ENCODE measurements at places on chromosomes 4 and X.

GRCh38 chrX:23598575-23598974, 68.7 kb upstream of the PRDX4 start:
- no peak for DNase-seq

- no peak for DNase-seq
Measured at GRCh38 chr4:143402776-143403552, 66.3 kb downstream of the GAB1 start.

GRCh38 chr4:28702571-28702970, 1841.9 kb downstream of the STIM2 start:
- DNase-seq, result no peak

DNA sequence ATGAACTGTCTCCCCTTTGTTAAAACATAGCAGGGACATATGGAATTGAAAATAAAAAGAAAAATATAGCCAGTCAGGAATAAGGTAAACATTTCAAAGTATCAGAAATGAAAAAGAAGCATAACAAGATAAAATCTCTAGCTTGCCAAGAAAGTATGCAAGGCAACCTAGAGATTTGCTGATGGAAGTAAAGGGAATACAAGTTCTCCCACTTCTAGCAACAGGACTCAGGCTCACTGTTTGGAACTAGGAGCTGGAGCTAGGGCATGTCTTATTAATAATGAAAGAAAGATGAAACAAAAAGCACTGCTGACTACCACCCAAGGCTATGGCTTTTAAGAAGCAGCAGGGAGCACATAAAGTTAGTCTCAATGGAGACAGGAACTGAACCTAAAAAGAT, 18.2 kb downstream of the ANKRD50 start:
- DNase-seq, result no peak

- DNase-seq, result no peak
Measured at GRCh38 chr4:132564920-132565319, 584.2 kb upstream of the PCDH10 start.

DNA sequence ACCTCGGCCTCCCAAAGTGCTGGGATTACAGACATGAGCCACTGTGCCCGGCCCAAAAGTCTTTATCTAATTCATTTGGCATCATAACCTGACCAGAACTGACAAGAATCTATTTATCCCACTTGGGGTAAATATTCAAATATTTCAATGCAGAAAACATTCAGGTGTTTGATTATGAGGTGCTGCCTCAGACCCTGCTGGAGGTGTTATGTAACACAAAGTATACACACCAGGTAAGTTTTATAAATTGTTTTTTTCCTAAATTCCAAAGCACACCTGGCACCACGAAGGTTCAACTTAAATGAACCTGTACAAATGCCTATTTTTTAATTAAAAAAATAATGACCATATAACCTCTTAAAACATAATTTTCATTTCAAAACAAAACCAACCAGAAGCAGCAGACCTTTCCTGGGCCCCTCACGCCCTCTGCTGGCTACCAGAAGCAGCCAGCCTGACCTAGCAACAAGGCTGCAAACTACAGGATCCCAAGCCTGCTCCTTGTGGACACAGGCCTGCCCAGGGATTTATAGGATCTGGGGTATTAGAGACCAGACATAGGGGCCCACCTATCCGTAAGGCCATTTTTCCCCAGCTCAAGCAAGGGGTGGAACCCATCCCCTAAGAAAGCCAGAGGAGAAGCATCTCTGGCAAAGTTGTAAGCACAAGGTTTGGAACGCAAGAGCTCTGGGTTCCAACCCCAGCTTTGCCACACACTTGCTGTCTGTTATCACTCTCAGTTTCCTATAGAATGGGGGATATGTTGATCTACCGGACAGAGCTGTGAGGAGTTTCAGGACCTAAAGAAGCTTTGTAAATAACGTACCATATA, 11.7 kb downstream of the OTUD5 start:
- DNase-seq, result peak; percentile 4

GRCh38 chr4:190017357-190018200, 9.5 kb downstream of the FRG2 start:
- no peak for DNase-seq

- DNase-seq, result no peak
Measured at GRCh38 chrX:42714981-42715700, 62.8 kb downstream of the PPP1R2C start.

GRCh38 chr4:10504570-10505179, 47.4 kb upstream of the ZNF518B start:
- no peak for DNase-seq

DNA sequence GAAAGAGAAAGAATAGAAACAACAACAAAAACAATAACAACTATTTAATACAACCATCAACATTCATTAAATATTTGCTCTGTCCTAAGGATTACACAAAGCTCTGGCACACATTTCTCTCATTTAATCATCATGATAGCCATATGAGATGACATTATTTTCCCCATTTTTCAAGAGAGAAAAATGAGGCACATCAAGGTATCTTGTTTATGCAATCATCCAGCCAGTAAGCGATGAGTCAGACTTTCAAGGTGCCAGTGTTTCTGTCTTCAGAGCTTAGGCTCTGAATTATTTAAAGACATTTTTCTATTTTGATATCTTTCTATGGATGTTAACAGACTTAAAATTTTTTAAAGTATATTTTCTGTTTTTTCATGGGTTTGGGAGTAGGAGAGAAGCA, 541.8 kb upstream of the SMIM31 start:
- DNase-seq, result no peak

GRCh38 chr4:138951764-138952163, 63.8 kb upstream of the NOCT start:
- DNase-seq, result no peak

- DNase-seq, result no peak
Measured at GRCh38 chr4:47747846-47748494, 89.9 kb downstream of the CORIN start.

DNA sequence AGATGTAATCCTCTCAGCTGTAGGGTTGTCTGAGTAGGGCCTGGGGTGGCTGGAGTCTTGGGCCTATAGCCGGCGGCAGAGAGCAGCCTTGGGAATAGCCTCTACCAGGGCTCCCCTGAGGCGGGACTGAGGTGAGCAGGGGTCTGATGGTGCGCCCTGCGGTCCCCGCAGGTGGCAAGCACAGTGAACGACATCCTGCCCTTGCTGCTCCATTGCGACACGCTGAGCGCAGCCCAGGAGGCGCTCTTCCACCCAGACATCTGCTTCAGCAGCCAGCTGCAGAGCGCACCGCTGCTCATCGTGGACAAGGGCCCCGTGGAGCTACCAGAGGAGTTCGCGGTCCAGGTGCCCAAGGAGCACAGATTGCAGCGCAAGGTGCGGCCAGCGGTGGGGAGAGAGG, 317.0 kb downstream of the ADGRL3 start:
- no peak for DNase-seq

- DNase-seq, result no peak
Measured at GRCh38 chr4:40586034-40586433, 43.6 kb downstream of the RBM47 start.

- DNase-seq, result no peak
Measured at GRCh38 chr4:76558396-76559235, 123.6 kb downstream of the SHROOM3 start.

- no peak for DNase-seq
Measured at GRCh38 chrX:153930011-153930910, 4.2 kb upstream of the ARHGAP4 start.

DNA sequence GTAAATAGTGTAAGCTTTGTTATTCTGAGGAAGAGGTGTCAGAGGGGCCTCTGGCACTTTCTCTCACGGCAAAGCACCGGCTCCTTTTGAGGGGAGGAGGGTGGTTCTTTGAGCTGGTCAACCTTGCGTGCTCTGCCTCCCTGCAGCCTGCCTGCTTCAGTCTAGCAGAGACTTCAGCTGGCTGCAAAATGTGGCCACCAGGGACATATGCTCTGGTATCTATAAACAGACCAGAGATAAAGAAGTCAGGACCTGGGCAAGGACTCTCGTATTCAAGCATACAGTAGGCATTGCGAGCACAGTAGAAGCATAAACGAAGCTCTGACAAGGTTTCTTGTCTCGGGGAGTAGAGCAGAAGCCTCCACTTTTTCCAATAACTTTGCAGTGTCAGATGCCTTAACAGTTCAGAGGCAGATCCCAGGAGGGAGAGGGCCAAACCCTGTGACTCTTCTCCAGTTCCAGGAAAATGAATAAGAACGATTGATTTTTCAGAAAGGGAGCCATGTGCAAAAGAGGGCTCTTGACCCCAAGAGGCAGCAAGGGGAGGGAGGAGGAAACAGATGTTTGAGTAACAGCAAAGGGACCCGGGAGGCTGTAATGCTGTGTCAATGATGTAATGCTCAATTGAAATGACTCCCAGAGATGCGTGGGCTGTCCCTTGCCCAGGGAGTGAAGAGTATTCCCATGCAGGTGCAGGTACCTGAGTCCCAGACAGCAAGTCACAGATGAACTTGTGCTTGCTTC, 57.9 kb upstream of the TEX13D start:
- no peak for DNase-seq

- no peak for DNase-seq
Measured at GRCh38 chrX:55088795-55089489, at the start of gene PAGE2. Gene PAGE2 (plus strand): TSS chrX:55089018. CDS start chrX:55090021, 1,003 bp downstream.

GRCh38 chr4:39616651-39617050, 22.0 kb downstream of the SMIM14 start:
- DNase-seq, result no peak

DNA sequence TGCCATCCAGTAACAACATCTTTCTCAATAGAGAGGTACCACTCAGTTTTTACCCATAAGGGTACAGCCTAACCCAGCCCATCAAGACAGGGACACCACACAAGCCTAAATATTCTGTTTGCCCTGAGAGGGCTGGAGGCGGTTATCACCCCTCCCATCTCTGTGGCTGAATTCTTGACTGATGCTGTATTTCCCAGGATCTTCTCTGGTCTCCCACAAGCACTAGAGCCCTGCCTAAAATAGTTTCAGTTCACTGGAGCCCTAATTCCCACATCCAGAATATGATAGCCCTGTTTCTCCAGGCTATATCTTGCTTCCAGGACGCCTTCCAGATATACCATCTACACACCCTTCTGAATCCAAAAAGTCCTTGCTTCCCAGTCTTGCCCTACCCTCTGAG, 91.6 kb upstream of the NMU start:
- no peak for DNase-seq

- no peak for DNase-seq
Measured at GRCh38 chr4:137819964-137820383, 287.7 kb upstream of the PCDH18 start.

GRCh38 chrX:153735274-153735673, 10.6 kb downstream of the ABCD1 start:
- DNase-seq, result no peak

DNA sequence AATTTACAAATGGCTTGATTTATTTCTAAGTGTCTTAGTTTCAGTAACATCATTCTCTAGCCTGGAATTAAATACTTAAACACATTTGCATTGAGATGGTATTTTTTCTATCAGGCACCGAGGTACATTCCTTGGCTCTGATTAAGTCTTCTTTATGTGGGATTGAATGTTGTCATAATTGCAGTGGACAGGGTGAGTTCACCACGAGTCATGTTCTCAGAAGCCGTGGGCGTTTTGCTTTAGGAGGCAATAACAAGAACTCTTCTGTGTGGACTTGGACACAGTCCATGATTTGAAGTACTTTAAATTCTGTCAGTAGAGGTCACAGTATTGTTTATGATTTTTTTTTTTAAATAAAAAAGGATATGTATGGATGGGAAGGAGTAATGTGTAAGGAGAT, 57.1 kb upstream of the EFHC2 start:
- no peak for DNase-seq

DNA sequence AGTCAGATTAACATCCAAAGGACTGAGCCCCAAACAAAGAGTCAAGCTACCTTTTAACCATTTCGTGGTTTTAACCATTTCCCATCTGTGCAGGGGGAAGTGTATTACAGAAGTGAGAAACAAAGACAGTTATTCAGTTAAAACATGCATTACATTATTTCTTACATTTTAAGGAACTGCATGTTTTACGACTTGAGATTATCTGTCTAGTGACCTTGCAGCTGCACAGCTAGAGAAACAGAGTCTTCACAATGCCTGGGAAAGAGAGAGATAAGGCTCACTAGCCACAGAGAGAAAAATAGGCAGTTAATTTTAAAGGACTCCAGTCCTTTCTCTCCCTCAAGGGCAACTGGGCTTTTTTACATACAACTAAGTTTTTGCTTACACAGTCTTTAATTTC, 48.7 kb upstream of the KLHL4 start:
- no peak for DNase-seq

DNA sequence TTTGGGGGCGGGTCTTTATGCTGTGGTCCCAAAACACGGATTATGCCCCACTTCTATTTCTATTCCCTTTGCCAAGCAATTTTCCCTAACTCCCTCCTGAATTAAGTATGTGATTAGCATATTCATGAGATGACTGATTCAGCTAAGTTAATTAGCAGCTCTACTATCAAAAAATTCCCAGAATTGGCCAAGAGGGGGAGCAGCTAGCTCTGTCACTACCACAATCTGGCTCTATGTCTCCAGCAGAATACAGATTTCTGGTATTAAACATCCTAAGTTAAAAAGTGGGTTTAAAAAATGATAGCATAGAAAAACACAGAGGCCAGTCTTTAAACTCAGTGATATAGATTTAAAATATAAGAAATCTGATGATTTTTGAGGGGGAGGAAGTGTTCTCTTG, 80.3 kb downstream of the GPC4 start:
- DNase-seq, result no peak

GRCh38 chr4:3317656-3318211, 24.9 kb downstream of the RGS12 start:
- no peak for DNase-seq

- DNase-seq, result no peak
Measured at GRCh38 chr4:19711871-19712270, 539.8 kb upstream of the SLIT2 start.

DNA sequence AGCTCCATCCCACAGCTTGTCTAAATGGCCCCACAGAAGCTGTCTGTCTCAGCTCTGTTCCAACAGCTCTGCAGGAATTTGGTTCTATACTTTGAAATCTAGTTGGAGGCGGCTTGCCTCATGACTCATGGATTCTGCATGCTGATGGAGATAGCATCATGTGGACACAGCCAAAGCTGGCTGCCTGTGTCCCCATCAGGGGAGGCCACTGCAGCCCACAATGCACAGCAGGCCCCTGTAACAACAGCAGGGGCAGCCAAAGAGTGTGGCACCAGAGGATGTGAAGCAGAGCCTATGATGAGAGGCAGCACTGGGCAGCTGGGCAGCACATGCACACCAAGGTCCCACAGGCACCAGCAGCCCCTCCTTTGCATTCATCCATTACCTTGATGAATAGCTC, 67.2 kb downstream of the DCAF12L1 start:
- DNase-seq, result no peak

DNA sequence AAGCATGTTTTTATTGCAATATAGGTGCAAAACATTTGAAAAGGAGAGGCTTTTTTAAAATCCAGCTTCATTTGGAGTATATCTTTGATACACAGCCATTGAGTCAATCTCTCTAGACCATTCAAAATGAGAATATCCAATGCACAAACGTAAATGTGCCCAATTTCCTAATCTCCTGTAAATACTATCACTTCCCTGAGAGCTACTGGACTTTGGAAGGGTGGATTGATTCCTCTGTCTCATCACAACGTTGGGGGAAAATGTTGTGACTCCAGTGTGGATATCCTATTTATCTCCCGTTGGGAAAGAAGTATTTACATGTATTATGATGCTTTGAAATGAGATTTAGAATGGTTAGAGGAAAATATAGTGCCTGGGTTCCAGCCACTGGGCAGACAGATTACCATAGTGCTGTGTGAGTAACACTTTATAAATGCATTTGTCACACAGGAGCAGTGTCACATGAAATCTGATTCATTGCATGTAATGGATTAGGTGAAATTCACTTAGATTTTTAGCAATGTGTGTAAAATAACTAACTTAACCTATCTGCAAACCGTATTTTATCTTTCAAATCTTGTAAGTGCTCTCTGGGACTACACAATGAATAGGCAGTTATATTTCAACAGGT, 64.4 kb upstream of the VCX3A start:
- DNase-seq, result no peak
